Activated CD4-positive, alpha-beta memory T cell treated with anti-CD3 and anti-CD28 coated beads, Interleukin-2, amount 10 ng/mL, durations not matched to agents 7 days and 5 days (primary cell): ENCODE measurements at places on chromosomes 2 and 18.

DNA sequence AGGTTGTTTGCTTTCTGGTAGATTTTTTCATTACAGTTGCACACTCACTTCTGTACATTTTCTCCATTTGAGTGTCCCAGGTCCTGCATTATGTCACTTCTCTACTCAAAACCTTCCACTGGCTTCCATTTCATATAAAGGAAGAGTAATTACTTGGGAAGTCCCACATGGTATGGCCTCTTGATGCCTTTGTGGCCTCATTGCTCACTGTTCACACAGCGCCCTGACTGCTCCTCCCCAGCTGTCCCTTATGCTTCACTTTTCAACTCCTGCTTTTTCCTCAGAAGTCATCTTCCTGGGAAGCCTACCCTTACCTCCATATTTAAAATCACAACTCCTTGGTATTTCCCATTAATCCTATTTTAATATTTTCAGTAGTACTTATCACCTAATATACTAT, 24.7 kb downstream of the GULP1 start:
- DNase-seq = no peak

- no peak for DNase-seq
Observed at GRCh38 chr18:40019797-40020392, 1935.1 kb upstream of the PIK3C3 start.

- DNase-seq = no peak
Observed at GRCh38 chr2:67215214-67216055, 181.7 kb upstream of the ETAA1 start.

DNA sequence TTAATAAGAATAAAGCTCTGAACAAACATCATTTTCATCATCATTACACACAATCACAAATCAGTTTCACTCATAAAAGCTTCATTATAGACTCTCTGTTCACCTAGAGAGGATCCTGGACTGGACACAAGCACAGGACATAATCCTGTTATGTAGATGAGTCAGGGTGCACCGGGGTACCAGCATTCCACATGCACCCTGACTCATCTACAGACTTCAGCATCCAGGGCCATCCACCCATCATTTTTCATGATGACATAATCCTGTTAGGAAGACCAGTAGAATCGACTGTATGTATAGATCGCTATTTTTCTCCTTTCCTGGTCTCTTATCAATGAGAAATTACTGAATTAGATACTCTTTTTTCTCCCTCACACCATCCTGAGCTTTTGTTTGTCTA, 73.7 kb upstream of the PIK3C3 start:
- no peak for DNase-seq

DNA sequence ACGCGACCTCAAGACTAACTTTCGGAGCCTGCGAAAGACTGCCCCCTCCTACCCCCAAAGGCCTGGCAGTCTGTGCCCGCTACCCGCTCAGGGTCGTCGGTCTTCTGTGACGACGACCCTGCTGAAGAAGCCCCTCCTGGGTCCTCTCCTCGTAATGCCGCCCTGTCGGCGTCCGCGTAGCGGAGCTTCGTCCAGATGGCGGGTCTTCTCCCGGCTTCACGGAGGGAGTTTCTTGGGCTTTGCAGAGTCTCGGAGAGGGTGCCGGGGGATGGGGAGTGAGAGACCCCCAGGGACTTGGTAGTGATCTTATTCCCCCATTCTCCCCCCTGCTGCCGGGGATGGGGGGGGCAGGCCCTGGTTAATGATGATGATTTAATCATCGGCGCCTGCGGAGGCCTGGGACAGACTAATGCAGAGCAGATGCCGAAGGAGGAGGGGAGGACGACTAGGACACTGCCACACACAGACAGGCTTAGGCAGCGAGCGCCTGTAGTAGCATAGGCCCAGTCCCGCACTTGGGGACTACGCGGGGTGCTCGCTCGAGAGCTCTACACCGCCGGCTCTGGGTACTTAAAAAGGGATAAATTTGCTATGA, 528 bp upstream of the PCGF1 start:
- DNase-seq = peak; percentile 32

- no peak for DNase-seq
Observed at GRCh38 chr2:236883819-236884218, 201.9 kb upstream of the COPS8 start.

DNA sequence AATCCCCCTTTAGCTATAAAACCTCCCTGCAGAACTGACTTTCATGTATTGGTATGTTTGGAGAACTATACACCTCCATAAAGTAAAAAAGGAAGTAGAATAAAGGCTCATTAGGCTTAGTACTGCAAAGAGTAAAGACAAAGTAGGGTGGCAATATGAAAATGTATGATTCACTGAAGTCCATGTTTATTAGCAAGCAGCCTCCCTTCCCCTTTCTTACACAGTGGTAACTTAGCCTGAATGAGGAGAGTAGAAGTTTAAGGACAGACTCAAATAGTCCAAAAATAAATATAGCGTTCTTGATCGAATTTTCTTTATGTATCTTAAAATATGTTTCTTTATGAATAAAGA, 1.5 kb downstream of the ZNF804A start:
- DNase-seq = no peak

DNA sequence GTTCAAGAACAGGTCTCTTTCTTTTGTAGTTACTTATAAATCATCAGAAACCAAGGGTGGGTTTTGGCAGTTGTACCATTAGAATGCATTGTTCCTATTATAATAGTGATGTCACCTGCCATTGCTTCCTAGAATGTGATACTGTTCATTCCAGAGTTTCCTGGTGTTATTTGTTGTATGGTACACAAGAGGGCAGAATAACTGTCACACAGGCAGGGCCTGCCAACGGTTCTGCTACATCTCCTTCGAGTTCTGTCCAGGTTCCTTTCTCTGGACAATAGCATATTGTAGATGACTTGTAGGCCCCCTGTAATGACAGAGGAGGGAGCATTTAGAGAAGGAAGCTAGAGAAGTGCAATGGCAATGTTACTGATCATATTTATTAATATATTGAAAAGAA, 98.3 kb downstream of the KLHL14 start:
- DNase-seq = no peak

- no peak for DNase-seq
Observed at GRCh38 chr18:79677221-79677620, 2.4 kb upstream of the CTDP1 start.

- no peak for DNase-seq
Observed at GRCh38 chr18:76621226-76621625, 126.2 kb upstream of the ZNF516 start.

GRCh38 chr2:65438137-65438899, 5.9 kb upstream of the SPRED2 start:
- DNase-seq = no peak

- DNase-seq = no peak
Observed at GRCh38 chr2:234997389-234997788, 45.6 kb downstream of the SH3BP4 start.

DNA sequence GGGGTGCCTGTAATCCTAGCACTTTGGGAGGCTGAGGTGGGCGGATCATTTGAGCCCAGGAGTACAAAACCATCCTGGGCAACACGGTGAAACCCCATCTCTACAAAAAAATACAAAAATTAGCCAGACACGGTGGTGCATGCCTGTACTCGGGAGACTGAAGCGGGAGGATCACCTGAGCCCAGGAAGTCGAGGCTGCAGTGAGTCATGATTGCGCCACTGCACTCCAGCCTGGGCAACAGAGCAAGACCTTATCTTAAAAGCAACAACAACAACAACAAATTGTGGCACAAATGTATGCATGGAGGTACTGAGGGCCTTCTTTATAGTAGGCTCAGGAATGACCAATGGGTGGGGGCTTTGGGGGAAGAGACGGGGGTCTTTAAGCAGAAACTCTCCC, 38.5 kb downstream of the HPCAL1 start:
- DNase-seq = no peak

DNA sequence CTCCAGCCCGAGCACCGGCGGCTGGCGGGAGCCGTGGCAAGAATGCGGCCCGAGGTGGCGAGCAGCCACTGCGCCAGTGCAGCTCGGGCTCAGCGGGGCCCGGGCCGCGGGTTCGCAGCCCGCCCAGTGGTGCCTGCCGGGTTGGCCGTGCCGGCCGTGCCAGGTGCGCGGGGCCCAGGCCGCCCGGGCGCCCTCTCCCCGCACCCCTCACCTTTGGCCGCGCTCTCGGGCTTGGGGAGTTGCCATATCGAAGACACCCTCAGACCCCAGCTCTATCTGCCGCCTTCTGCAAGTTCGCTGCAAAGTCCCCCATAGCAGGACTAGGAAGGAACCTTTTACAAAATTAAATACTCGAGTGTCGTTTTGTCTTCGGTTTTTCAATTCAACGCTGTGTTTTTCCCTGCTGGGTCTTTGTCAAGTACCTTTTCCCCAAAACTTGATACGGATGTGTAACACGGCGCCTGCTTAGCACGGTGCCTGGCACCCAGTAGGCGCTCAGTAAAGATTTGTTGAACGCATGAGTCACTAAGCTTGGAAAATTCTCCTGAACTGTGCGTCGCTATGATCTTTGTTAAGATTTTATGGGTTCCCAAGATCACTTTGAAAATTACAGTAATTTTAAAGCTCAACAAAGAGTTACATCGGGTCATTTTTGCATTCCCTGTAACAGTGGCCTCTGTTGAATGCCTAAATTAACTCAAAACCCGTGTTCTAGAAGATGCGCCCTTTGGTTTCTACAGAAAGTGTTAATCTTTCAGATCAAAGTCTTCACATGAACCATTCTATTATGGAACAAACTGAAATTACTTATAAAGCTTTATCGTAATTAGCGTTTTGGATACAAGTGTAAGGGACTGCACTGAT, 750 bp downstream of the STRADB start:
- no peak for DNase-seq

DNA sequence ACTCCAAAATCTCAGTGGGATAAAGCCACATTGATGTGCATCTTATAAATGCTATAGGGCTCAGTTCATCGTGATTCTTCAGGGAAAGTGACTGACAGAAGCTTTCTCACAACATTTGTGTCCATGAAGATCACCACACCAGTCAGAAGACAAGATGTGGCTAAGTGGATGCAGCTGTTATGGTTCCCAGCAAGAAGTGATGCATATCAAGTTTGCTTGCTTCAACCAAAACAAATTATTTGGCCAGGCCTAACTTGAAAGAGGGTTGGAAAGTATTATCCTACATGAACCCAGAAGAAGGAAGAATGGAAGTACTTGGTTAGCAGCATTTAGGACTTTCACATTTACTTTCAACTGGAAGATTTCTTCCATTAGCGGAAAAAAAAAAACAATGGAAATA, 210.0 kb upstream of the ACVR2A start:
- DNase-seq = no peak

DNA sequence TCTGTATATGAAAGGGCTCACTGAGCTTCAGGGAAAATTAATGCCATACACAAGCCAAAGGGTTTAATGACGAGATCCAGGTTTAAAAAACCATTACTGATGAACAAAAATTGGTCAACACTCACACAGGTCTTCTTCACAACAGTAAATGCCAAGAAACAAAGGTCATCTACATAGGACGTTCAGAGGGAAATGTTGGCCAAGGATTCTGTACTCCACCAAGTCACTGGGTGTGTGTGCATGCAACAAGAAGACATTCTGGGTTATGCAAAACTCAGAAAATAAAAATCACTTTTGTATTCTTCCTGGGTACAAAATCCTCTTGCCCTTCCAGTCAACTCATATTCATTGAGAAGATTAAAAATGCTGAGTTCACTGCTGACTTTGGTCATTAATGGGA, 78.3 kb downstream of the ACTR2 start:
- no peak for DNase-seq
